ENCODE measurements at places on chromosomes 7 and 10.

GRCh38 chr10:4120096-4120853 lies 335.3 kb upstream of the KLF6 start:
- DNase-seq, result no peak

DNA sequence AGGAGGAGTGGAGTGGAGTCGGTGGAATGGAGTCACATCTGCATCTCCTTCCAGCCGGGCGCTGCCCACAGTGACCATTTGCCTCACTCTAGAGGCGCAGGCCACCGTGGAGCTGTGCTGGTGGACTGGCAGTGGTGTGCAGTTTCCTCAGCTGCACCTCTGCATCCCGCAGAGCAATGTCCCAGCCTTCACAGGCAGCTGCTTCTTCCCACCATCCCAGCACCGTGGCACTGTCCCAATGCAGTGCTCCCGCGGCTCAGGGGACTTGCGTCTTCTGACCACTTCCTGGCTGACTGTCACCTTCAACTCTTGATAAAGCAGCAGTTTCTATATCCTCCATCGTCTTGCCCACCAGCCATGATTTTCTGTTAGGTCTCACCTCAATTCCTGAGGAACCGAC lies 90.3 kb upstream of the SFMBT2 start:
- no peak for DNase-seq

DNA sequence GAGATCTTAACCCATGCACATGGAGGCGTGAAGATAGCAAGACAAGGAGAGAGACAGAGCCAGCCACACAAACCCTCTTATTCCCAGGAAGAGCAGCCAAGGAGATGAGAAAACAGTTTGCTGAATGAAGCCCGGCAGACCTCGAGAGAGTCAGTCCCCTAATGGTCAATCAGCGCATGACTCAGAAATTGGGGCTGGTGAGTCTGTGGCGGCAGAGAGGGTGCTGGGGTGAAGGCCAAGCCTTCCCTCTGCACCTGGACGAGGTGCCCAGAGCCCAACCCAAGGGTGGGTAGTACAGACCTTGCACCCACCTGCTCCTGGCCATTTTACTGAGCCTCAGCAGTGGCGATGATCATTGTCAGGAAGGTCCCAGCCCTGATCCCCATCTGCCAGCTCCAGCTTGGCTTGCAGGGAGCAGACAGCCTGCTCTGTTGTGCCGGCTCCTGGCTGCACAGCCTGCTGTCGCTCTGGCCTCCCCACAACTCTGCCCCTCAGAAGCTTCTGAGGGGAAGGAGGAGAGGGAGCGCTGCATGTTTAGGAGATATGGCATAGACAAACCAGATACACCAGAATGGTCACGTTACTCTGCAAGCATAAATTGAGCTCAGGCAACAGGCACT lies 256.6 kb downstream of the RPS24 start:
- DNase-seq, result no peak

GRCh38 chr10:109464949-109465348 lies 458.4 kb downstream of the XPNPEP1 start:
- DNase-seq, result no peak

- DNase-seq, result no peak
Measured at GRCh38 chr7:30829471-30829870, 58.3 kb downstream of the MINDY4 start.

DNA sequence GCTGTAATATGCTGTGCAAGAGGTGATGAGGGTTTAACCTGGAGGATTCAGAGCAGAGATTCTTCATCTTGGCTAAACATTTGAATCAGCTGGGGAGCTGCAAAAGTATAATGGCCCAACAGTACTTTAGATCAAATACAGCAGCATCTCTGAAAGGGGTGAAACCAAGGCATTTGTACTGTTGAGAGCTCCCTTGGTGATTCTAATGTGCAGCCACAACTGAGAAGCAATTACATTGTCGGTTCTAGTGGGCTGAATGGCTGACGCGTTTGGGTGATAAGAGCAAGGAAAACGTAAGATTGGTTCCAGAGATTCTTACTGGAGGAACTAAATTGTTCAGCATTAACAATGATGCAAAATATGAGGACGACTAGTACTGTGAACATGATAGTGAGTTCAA lies 269.7 kb downstream of the AGMO start:
- DNase-seq, result no peak

DNA sequence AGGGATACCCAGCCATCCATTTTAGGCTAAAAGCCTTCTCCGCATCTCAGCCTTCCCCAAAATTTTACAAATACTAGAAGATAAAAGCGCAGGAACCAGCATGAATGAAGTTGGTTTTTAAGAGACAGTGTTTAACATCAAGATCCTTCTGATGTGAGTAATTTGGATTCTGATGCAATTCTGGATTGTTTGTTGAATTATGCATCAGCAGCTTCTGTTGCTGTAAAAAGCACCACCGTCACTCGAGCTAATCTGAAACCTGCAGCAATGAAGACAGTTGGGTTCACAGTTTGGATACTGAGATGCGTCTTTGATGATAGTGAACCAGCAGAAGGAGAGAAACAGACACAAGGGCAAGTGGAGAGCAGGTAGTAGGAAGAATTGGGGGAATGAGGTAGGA lies 179.2 kb downstream of the PLXNA4 start:
- DNase-seq, result no peak

All from HAP-1 (cell line).